ENCODE measurements at places on chromosomes 2 and 18.

- DNase-seq, result no peak
These were observed 183.5 kb upstream of the FAM98A start for GRCh38 chr2:33782395-33783230.

- DNase-seq, result no peak
These were observed 23.7 kb downstream of the ASXL2 start for GRCh38 chr2:25854613-25855012.

GRCh38 chr18:39571511-39571910 lies 2005.9 kb upstream of the CELF4 start:
- peak; percentile 13 for DNase-seq

GRCh38 chr2:120260736-120261135 lies 8.1 kb downstream of the RALB start:
- DNase-seq, result no peak

GRCh38 chr2:144267239-144267638 lies 252.7 kb downstream of the ZEB2 start:
- no peak for DNase-seq

GRCh38 chr2:239832490-239833268 lies 192.5 kb downstream of the NDUFA10 start:
- DNase-seq, result no peak

DNA sequence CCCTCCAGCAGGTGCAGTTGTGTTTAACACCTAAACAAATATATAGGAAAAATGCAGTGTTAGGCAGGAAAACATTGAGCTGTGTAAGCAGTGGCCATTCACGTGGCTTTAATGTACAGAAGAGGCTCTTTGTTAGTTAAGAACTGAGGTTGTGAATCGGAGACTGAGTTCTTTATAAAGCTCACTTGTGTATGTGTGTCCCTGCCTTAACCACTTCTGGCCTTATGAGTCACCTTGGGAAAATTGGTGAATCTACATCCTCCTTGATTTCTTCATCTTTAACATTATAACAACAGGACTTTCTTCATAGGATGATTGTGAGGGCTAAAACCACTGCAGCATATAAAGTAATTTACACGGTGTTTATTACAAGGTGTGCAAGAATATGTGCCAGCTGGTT lies 188.4 kb upstream of the TPO start:
- DNase-seq, result no peak

GRCh38 chr2:114661971-114662939 lies 219.8 kb downstream of the DPP10 start:
- peak; percentile 50 for DNase-seq

DNA sequence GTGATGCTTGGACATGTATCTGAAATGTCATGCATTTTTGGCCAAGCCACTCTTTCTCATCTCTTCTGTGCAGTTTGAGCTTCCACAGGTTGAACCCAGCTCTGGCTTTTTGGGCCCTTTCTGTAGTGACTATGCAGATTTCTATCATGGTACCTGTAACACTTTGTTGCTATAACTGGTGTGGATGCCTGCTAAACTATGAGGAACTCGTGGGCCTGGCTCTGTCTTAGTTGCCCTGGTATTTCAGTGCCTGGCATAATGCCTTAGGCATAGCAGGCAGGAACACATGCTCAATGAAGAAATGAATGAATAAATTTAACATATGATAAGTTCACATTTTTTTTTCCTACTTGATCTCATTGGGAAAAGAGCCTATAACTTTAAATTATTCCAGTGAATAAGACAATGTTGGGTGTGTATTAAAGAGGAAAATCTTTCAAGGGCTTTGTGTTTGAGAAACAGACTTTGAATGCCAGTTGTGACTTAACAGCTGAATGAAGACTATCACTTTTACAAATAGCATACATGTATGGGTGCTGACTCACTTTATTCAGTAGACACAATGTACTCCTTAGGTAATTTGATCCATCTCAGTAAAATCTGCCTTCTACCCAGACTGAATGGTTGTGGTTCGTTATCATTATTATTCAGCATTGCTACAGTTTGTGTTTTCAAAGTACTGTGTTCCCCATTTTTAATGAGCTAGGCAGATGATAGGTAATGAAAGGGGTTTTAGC lies 86.4 kb upstream of the MAP4K3 start:
- DNase-seq, result no peak

DNA sequence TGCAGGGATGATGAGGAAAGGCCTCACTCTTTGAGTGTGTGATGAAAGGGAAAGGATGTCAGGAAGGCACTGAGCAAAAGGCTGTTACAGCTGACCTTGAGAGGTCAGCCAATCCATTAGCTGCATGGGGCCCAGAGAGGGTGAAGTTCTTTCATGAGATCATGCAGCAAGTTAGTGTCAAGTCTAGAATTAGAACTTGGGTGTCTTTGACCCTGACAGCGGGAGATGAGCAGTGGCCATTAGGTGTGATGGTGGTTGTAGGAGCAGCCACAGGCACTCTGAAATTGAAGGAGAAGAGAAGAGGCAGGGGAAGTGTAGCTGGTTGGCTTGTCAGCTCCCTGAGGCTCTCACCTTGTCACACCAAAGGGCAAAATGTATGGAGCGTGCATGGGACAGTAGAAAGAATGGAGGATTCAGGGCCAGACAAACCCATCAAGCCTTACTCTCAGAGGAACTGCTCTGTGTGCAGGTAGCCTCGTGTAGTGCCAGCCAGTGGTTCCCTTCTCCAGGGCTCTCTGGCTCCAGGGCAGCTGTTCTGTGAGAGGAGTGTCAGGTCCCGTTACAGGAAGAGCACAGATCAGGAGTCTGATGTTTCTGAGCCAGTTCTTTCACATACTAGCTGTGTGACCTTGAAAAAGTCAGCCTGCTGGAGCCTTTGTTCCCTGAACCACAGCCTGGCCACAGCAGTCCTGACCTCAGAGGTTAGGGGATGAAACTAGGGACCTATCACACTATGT lies 35.9 kb downstream of the MAP4K4 start:
- no peak for DNase-seq

DNA sequence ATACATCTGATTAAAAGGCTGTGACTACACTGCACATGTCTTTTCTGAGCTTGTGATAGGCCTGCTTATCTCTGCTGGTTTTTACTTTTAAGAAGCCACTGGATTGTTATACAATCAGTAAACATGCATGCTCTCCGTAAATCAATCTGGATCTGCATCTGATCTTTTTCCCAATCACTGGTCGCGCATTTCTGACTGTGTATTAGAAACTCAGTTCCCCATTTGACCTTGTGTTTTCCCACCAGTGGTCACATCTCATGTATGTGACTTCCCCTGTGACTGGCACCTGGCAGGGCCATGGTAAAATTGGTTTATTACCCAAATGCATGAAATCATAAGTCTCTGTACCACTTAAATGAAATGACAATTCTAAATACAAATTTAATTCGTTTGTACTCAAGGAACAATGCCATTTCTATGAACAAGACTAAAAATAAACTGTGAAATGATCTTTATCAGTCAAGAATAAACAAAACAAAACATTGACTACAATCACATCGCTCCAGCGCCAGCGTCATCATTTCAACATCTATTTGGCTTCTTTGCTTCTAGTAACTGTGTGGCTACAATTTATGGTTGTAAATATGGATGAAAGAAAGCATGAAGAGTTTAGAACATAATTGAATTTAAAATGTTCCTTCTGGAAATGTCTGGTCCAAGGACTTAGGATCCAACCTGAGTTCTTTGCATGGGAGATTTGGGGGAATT lies 396.6 kb upstream of the TRIB2 start:
- DNase-seq, result no peak

DNA sequence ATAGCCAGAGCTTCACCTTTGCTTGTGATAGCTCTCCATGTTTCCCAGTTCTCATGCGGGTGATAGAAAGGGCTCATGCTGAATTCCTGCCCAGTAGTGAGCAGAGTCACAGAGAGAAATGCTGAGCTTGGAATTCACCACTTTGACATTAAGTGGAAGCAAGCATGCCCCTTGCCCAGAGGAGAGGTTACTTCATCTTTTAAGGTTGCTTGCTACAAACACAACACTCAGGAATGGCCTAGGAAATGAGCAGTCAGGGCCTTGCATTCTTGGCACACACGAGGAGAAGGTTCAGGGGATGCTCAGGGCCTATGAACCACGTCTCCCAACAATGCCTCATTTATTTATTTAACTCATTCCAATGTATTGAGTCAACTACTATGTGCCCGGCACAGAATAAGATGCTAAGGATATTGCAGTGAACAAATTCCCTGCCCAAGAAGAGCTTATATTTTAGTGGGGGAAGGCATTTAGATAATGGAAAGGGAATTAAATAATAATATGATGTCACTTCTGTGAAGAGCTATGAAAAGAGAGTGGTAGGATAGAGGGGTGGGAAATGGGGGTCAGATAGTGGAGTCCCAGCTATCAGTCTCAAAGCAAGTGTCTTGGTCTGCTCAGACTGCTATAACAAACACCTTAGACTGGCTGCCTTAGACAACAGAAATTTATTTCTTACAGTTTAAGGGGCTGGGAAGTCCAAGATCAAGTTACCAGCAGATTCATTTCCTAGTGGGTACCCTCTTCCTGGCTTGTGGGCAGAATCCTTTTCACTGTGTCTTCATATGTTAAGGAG lies 42.1 kb downstream of the DDX18 start:
- DNase-seq, result no peak

GRCh38 chr2:71348302-71348701 lies 16.7 kb downstream of the ZNF638 start:
- DNase-seq, result no peak

DNA sequence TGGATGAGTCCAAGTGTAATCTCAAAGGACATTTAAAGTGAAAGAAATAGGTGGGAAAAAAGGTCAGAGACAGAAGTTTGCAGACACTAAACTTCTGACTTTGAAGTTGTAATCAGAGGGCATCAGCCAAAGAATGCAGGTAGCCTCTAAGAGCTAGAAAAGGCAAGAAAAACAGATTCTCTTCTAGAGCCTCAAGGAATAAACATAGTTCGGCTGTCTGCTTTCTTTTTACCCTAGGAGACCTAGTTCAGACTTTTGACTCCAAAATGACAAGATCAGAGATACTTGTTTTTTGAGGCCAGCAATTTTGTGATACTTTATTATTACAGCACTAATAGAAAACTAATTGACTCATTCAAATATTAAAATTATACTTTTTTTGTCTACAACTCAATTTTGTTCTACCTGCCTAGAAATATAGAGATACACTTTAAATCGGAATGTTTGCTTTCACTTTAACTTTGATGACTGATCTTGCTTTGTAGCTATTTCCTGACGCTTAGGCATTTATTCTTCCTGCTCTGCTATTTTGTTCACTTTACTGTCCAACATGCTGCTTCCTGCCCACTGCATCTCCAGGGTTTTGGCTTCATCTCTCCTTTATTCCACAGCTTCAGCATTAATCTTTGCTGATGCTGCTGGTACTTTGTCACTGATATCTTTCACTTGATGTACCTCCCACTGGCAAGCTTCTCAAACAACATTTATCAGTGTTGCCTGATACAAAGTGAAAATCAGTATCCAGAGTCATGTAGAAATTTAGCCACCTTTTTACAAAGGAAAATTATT lies 272.5 kb downstream of the DSEL start:
- DNase-seq, result no peak

- DNase-seq, result no peak
These were observed 309.5 kb upstream of the LYPD1 start for GRCh38 chr2:132979339-132980093.

- DNase-seq, result no peak
These were observed 6.8 kb downstream of the MAIP1 start for GRCh38 chr2:199962203-199962602.

- DNase-seq, result no peak
These were observed 314.9 kb upstream of the SOX11 start for GRCh38 chr2:5377323-5377722.

- DNase-seq, result no peak
These were observed 140.3 kb upstream of the SLC8A1 start for GRCh38 chr2:40592218-40592617.

- DNase-seq, result peak; percentile 63
These were observed 189.9 kb downstream of the CD226 start for GRCh38 chr18:69757733-69758132.

DNA sequence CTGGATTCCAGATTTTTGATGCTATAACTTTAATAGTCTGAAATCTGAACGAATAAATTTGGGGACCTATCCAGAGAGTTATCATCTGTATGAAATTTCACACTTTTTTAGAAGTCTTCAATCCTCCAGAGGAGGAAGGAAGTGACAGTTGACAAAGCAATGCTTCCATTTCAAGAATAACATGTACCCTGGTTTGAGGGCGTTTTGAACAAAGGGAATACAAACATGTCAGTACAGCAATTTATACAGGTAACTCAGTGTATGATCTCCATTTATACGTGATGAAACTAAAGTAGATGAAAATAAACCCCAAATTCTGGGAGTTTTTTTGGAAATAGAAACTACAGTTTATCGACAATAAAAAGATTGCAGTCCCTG lies 42.2 kb downstream of the CIB4 start:
- DNase-seq, result no peak

GRCh38 chr2:8638327-8638726 lies 43.5 kb upstream of the ID2 start:
- no peak for DNase-seq

DNA sequence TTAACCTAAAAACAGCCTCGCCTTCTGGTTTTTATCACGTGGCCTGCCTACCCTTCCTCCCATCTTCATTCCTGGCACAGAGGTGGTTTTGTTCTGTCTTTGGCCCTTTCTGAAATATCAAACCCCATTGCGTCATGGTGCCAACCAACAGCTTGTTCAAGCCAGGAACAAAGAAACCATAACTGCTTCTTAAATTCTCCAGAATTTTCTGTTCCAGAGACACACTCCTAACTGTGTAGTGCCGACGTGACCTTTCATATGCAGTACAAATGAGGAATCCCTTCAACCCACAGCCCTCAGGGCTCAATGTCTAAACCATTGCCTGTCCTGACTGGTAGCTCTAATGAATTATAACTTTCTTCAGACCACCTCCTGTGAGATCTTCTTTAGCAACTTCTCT lies 82.2 kb upstream of the TNP1 start:
- DNase-seq, result no peak

DNA sequence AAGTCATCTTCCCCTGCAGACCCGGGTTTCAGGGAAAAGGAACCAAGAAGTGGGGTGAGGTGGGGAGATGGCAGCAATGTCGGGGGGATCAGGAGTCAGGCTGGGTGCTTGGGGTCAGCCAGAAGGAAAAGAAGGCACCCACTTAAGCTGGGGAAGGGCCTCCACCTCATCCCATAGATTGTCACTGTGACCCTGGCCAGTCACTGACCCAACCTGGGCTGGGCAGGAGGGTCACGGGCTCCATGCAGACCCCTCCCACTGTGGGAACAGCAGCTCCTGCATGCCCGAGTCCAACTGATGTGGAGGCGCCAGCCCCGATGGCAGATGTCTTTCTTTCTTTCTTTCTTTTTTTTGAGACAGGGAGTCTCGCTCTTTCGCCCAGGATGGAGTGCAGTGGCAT lies 53.6 kb upstream of the HAAO start:
- DNase-seq, result no peak

GRCh38 chr2:163264341-163264740 lies 425.8 kb upstream of the KCNH7 start:
- no peak for DNase-seq

DNA sequence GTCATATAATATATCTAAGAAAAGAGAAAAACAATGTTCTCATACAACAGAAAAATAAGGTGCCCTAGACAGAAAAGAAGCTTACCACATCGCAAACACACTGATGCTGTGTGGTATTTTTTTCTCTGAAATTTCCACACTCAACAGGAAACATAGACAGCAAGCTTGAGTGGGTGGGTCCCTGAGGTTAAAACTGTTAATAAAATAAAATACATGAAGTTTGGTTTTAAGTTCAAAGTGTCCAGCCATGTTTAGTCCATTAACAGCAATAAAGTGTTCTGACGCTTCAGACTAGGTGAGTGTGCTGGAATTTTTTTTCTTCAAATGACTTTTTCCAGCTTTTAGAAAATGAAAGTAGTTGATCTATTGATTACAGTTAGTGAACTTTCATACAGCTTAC lies 83.3 kb upstream of the EPB41L5 start:
- no peak for DNase-seq

Measured in NCI-H510A treated with DMSO at 0.1 percent for 48 hours (cell line).